ENCODE measurements at places on chromosomes 4 and X.

DNA sequence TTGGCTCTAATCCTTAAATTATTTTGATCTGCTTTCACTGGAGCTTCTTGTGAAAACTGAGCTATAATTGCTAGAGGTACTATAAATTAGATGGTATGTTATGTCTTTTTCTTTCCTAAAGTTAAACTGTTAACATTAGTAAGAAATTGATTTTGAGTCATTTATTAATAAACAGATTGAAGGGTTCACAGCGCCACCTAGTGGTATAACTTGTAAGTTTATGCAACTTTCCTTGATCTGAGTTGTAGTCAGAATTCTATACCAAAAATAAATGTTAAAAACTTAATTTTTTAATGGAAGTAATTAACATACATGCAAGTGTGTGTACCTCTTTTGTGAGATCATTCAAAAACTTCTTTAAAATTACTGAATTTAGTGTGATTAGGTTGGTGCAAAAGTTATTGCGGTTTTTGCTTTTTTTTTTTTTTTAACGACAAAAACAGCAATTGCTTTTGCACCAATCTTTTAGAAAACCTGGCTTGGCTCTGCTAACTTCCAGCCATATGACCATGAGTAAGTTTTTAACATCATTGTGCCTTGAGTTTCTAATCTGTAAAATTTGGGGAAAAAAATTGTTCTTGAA, 151.5 kb downstream of the CENPC start:
- ATAC-seq = no peak

- no peak for ATAC-seq
These were observed 21.8 kb upstream of the JAKMIP1 start for GRCh38 chr4:6221851-6222760.

DNA sequence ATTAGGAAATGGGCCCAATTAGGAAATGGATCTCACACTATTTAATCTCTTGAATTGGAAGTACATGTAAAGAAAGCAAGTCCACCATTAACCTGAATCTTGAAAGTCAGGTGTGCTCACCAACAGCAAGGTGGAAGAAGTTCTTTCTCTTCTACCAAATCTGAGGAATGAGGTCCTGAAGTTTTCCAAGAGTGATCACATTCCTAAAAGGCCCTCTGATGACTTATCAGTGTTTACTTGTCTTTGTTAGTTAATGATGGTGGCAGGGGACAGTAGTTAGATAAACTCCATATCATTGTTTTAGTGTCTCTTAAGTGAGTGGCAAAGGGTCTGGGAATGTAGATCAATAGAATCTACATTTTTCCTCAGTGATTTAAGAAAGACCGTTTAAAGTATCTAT, 61.3 kb upstream of the APELA start:
- no peak for ATAC-seq

- no peak for ATAC-seq
These were observed 42.1 kb downstream of the RBMX2 start for GRCh38 chrX:130443875-130444274.

DNA sequence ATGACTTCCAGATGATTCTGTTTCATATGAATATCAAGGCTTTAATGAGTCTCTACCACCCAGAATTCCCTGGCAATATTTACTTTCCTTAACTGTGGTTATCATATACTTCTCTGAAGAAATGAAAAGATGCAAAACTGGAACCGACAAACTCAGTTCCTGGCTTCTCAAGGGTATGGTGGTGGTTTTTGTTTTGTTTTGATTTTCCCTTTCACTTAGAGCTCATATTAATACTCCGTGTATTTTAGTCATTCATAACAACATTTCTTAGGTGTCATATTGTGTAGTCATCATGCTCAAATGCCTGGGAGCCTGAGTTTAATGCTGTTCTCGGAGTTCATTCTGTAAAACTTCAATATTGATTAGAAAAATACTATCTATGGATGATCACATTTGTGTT, 665 bp downstream of the TRPC5OS start:
- ATAC-seq = no peak

DNA sequence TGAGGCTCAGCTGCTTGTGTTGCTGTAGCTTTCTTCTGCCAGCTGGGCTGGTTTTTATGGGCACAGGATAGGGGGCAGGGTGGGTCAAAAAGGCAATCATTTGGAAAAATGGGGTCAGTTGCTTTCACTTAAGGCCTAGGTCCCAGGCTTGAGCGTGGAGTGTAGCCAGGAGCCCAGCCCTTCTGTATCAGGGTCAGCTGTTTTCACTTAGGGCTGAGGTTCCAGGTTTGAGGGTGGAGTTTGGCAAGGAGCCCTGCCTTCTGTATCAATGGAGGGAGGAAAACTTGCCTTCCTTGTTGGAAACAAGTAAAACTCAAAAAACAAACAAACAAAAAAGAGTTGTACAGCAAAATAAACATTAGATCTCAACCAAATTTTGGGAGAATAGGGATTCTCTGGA, 37.0 kb upstream of the UGT8 start:
- ATAC-seq = no peak

DNA sequence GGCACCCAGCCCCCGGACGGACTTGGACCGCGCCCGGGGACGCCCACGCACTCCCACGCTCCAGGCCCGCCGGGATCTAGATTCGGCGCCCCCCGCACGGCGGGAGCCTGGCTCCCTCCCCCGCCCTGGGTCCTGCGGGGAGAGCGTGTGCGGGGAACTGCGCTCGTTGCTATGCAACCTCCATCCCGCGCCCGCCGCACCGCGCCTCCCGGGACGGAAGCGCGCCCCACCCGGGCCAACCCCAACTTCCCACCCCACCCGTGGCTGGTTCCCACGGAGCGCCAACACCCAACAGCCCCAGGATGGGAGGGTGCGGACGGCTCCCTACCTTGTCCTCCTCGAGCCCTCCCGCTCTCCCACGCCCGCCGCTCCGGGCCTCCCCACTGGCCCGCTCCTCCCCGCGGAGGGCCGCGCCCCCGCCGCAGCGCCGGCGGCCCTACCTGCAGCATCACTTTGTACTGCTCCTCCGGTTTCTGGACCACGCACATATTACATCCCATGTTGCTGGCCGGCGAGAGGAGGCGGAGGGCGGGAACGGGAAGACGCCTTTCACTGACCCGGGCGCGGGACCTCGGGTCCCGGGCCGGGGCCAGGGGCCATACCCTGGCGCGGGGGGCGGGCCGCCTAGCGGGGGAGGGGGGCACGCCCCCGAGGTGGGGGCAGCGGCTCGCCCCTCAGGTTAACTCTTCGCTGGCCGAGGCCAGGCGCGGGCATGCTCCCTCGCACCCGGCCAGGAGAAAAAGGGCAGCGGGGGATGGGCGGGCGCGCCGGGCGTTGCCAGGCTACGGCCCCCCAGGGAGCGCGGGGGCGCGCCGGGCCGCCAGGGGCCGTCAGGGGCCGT, at the start of gene PDZD4:
Gene PDZD4 (minus strand): TSS at position 746 of the 841 bp plus-strand sequence. CDS start 246 bp downstream, at position 500.
- peak; percentile 27 for ATAC-seq

DNA sequence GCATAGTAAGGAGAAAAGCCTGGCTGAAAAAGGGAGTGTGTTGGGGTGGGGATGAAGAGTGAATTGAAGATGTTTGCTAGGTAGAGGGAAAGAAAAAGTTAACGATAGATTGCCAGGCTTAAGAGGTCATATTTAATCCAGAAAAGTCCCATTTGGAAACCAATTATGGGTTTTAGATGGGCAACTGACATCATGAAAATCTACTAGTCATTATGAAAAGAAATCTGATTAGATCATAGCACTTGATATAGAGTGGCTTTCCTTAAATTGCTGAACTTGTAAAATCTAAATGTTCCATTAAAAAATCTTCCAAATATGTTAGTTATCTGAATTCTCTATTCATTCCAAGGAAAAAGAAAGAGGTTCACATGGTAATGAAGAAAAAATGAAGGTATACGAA, 37.5 kb upstream of the IL21 start:
- ATAC-seq = no peak

GRCh38 chr4:176339936-176340761, 20.4 kb downstream of the SPCS3 start:
- ATAC-seq = no peak

DNA sequence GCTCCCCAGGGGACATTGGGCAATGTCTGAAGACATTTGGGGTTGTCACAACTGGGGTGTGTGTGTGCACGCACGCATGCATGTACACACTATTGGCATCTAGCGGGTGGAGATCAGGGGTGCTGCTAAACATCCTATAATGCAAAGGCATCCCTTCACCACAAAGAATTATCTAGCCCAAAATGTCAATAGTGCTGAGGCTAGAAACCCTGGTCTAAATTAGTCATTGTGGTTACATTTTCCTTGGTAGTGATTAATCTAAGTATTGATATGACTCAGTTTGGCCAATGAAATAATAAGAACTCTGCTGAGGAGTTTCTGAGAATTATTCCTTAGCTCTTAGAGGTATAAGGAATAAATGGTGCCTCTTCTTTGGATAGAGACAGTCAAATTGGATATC, 200.2 kb downstream of the CLCN4 start:
- peak; percentile 61 for ATAC-seq

DNA sequence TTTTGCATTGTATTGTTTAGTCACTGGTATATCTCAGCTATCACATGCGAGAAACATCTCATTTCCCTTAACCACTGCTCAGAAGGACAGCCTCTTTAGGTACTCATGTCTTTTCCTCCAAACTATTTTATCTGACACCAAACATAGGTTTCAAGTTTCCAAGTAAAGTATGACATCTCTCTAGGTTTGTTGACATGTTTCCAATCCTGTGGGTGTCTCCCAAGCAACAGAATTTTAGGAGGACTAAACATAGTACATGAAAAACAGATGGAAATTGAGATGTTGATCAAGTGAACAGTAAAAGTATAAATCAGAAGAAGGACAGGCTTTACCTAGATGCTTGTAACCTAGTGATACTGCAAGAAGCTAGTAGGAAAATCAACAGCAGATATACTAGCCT, 371.4 kb downstream of the DTHD1 start:
- no peak for ATAC-seq

DNA sequence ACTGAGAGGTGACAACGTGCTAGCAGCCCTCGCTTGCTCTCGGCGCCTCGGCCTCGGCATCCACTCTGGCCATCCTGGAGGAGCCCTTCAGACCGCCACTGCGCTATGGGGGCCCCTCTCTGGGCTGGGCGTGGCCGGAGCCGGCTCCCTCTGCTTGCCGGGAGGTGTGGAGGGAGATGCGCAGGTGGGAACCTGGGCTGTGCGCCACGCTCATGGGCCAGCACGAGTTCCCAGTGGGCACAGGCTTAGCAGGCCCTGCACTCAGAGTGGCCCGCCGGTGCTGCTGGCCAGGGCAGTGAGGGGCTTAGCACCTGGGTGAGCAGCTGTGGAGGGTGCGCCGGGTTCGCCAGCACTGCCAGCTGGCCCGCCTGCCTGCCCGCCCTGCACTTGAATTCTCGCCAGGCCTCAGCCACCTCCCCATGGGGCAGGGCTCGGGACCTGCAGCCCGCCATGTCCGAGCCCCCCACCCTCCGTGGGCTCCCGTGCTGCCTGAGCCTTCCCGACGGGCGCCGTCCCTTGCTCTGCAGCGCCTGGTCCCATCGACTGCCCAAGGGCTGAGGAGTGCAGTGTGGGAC, 148.0 kb downstream of the RAPGEF2 start:
- no peak for ATAC-seq

DNA sequence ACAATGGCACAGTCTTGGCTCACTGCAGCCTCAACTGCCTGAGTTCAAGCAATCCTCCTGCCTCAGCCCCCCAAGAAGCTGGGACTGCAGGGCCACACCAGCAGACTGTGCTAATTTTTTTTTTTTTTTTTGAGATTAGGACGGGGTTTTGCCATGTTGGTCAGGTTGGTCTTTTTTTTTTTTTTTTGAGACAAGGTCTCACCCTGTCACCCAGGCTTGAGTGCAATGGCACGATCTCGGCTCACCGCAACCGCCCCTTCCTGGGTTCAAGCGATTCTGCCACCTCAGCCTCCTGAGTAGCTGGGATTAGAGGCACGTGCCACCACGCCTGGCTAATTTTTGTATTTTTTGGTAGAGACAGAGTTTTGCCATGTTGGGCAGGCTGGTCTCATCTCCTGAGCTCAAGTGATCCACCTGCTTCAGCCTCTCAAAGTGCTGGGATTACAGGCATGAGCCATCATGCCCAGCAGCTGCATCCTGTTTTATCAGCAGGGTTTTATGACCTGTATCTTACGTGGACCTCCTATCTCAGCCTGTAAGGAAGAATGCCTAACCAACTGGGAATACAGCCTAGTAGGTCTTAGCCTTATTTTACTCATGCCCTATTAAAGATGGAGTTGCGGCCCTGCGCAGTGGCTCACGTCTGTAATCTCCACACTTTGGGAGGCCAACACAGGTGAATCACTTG, 13.2 kb upstream of the MRPL1 start:
- ATAC-seq = no peak

DNA sequence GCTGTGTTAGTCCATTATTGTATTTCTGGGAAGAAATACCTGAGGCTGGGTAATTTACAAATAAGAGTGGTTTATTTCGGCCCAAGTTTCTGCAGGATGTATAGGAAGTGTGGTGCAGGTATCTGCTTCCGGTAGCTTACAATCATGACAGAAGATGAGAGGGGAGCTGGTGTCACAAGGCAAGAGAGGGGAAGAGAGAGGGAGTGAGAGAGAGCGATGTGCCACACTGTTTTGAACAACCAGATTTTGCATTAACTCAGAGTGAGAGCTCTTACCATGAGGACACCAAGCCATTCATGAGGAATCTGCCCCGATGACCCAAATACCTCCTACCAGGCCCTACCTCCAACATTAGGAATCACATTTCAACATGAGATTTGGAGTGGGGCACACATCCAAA, 627.6 kb upstream of the FRG1 start:
- peak; percentile 51 for ATAC-seq

DNA sequence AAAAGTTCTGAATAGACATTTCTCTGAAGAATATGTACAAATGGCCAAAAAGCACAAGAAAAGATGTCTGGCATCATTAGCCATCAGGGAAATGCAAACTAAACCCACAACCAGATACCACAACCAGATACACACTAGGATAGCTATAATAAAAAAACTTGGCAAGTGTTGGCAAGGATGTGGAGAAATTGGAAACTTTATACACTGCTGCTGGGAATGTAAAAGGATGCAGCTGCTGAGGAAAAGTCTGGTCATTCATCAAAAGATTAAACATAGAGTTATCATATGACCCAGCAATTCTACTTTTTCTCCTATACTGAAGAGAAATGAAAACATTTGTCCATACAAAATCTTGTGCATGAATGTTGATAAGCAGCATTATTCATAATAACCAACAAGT, 92.3 kb downstream of the UCHL1 start:
- ATAC-seq = no peak

DNA sequence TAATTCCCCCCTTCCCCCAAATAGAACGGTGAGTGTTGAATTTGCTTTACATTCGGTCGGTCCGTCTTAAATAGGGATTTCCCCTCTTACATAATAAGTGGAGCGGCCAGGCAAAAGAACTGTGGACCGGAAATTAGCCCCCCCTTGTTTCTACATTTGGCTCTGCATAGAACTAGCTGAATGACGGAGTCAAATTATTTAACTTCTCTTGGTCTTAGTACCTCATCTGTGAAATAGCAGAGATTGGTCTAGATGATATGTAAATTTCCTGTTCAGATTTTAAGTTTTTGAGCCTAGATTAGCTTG, 1.3 kb downstream of the SPATA18 start:
- ATAC-seq = peak; percentile 14

GRCh38 chr4:123093236-123093635, 170.8 kb upstream of the NUDT6 start:
- no peak for ATAC-seq

- ATAC-seq = no peak
These were observed 381.6 kb upstream of the CPEB2 start for GRCh38 chr4:14620567-14621141.
